SJCRH30 (cell line): ENCODE measurements at places on chromosomes 1 and 21.
A peak's percentile ranks its signal among the peaks of the same experiment; 100 is the strongest.

DNA sequence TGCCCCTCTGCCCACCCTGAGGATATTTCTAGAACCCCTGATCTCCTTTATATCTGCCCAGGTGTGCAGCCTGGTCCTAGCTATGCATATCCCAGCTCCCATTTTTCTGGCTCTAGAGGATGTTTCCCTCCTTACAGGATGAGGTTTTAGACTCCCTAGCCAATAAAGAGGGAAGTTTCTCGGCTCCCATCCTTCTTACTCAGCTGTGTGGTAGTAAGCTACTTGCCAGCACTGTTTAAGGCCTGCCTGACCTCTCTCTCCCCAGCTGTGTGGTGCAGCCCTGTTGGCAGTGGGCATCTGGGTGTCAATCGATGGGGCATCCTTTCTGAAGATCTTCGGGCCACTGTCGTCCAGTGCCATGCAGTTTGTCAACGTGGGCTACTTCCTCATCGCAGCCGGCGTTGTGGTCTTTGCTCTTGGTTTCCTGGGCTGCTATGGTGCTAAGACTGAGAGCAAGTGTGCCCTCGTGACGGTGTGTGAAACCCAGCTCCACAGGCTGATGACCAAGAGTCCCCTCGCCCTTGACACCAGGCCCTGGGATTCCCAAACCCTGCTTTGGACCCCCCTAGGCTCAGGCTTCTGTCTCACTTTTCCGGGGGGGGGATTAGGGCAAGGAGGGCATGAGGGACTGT, 7.8 kb upstream of the P3R3URF start:
- no peak for DNase-seq

DNA sequence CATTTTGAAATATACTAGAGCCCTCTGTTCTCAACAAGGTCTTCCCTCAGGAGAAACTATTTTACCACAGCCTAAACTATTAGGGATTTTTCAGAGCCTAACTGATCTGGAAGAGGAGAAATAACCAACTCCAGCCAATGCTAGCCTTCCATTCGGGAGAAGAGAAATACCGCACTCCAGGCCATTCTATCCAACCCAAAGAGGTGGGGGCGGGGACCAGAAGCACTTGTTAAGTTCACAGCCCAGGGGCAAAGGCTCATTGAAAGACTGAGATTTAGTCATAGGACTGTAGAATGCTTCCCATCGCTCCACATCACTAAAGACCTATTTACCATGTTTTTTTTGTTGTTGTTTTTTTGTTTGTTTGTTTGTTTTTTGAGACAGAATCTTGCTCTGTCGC, 35.4 kb upstream of the SLFNL1 start:
- DNase-seq, result no peak

GRCh38 chr1:174656409-174657059, 208.8 kb downstream of the GPR52 start:
- no peak for DNase-seq

DNA sequence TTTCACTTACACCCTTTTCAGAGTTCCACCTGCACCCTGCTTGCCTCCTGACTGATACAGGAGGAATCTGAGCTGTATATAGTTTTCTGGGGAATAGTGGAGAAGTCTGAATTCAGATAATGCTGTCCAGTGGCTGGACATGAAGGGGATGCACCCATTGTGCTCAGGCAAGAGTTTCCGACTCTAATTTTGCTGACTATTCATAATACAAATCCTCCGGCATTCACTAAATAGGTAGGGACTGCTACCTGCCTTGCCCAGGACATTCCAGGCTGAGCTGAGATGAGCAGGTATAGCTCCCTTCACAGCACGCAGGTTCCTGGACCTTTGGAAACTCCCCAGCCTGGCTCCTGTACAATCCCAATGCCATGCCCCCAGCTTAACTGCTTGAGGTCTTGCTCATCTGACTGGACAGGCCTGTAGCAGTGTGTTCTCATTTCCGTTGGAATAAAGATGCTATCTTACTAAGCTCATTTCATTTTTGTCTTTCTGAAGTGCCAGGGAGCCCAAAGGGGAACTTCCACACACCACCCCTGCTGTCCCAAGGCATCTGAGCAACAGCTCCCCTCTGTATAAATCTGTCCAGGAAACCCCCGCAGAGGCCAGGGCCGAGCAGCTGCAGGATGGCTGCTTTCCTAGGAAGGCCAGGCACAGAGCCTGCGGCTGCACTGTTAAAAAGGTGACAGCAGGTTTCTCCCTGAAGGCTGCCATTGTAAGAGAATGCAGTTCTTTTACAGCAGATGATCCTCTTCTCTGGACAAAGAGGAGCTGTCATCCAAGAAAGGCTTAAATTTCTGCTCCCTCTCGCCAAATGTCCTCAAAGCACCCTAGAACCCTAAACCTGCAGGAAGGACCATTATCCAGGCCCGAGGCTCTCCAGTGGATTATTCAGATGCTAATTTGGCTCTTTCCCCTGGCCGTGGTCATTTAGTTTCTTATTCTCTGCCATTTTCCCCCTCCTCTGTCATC, 21.7 kb upstream of the VASH2 start:
- DNase-seq, result peak; percentile 89

- no peak for DNase-seq
These were observed 29.4 kb upstream of the GNG4 start for GRCh38 chr1:235679005-235679404.

GRCh38 chr1:236018885-236019453, 45.9 kb downstream of the NID1 start:
- no peak for DNase-seq

GRCh38 chr1:86380257-86380861, 15.8 kb downstream of the ODF2L start:
- no peak for DNase-seq

- no peak for DNase-seq
These were observed 117.1 kb downstream of the OSBPL9 start for GRCh38 chr1:51733793-51734522.

GRCh38 chr1:19762175-19762779, 37.4 kb downstream of the TMCO4 start:
- peak; percentile 83 for DNase-seq

DNA sequence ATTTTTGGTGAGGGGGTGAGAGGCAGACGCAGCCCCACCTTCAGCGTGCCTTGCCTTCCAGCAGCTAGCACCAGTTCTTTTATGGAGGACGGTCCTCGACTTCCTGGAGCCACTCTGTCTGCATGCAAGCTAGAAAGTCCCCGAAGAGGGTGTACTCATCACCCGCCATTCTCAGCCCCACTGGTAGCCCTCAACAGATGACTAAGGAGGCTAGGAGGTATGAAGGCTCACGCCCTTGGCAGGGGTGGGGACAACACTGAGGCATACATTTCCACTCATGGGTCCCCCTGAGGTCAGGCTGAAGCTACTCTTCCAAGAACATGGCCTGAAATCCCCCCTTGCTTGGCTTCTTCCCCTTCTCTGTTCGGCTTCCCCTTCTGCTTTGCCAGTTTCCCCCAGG, 8.9 kb upstream of the PTPRF start:
- no peak for DNase-seq

- no peak for DNase-seq
These were observed 142.5 kb downstream of the SYT2 start for GRCh38 chr1:202567738-202568137.

- peak; percentile 79 for DNase-seq
These were observed 253.2 kb downstream of the PTPRC start for GRCh38 chr1:198892065-198892464.

DNA sequence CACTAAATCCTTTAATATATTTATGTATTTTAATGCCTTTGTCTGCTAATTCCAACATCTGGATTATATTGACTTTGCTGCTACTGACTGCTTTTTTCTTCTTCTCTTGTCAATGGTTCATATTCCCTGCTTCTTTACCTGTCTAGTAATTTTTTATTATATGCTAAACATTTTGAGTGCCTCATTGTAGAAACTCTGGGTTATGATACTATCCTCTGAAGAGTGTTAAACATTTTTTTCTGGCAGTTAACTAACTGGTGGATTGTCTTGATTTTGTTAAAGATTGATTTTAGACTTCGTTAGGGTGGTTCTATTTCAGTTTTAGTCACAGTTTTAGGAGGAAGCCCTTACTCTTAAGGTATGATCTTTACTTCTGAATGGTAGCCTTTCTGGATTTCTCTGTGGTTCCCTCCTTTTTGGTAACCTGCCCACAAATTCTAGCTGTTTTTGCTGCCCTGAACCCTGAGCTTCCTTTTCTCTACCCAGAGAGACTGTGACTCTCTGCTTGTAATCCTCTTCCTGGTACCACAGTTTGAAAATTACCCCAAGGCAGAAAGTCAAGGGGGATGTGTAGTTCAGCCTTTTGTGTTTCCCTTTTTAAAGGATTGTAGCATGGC, 81.9 kb downstream of the DHRS3 start:
- no peak for DNase-seq

GRCh38 chr1:192807211-192808162, 1.4 kb upstream of the RGS2 start:
- peak; percentile 9 for DNase-seq

GRCh38 chr1:10909697-10910680, 102.5 kb upstream of the TARDBP start:
- peak; percentile 74 for DNase-seq

DNA sequence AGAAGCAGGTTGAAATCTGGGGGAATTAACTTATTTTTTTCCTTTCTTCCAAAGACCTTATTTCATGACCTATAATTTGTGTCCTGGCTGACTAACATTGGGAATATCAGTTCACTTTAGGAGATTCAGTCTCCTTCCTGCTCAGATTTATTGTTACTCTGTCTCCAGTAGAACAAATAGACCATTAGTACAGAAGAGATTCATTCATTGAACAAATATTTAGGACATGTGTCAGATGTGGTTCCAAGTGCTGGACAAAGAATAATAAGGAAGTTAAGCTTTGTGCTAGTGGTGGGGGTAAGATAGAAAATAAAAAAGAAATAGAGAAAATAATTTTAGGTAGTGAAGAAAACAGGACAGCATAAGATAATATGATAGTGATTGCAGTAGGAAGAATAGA, 20.3 kb downstream of the ZMYM4 start:
- DNase-seq, result no peak

- no peak for DNase-seq
These were observed 4.2 kb downstream of the ADCY10 start for GRCh38 chr1:167909691-167910180.
